ENCODE measurements at places on chromosomes 4 and X.

DNA sequence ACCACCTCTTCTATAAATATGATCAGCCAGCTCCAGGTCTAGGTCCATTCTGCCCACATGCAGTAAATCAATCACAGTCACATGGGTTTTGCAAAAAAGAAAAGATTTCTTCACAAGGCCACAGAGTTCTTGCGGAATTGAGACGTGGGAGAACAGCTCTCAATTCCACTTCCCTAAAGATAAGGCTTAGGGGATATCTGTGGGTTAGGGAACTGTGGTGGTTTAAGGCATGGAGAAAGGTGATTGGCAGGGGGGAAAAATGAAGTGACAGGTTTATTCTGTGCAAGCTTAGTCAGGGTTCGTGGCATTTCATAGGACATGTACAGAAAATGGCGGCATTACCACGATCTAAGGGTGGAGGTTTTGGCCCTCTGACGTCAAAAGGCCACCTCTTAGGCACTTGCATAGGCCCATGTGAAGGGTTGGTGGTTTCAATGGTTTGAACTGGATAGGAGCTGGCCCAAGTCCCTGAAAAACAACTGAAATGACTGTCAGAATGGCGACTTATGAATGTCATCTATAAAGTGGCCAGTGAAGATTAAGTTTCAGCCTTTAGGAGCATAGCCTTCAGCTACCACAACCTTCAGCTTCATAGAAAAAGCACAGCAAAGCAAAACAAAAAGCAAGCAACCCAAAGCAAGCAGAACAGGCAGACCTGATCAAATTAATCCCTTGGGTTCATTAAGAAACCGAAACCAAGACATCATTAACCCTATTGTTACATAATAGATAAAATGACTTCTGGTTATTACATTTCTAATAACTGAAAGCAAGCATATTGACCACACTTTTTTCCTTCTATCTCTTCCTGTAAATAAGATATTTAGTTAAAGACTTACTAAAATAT, 289.8 kb upstream of the SFRP2 start:
- DNase-seq: no peak

DNA sequence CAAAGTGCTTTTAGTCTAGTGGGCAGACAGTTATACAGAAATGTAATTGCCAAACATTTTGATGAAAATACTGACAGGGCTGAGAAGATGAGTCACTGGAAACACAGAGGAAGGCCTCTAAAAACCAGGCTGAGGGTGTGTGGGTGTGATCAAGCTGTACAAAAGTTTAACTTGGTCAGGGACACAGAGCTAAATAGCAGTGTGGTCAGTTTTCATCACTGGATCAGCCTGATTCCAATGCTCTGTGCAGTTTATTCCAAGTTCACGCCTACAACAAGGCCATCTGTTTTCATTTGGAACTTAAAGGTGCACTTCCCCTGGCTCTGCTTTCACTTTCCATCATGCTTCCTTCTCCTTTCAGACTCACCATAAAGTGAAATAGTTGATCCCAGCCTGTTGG, 10.6 kb downstream of the CENPVL3 start:
- no peak for DNase-seq

DNA sequence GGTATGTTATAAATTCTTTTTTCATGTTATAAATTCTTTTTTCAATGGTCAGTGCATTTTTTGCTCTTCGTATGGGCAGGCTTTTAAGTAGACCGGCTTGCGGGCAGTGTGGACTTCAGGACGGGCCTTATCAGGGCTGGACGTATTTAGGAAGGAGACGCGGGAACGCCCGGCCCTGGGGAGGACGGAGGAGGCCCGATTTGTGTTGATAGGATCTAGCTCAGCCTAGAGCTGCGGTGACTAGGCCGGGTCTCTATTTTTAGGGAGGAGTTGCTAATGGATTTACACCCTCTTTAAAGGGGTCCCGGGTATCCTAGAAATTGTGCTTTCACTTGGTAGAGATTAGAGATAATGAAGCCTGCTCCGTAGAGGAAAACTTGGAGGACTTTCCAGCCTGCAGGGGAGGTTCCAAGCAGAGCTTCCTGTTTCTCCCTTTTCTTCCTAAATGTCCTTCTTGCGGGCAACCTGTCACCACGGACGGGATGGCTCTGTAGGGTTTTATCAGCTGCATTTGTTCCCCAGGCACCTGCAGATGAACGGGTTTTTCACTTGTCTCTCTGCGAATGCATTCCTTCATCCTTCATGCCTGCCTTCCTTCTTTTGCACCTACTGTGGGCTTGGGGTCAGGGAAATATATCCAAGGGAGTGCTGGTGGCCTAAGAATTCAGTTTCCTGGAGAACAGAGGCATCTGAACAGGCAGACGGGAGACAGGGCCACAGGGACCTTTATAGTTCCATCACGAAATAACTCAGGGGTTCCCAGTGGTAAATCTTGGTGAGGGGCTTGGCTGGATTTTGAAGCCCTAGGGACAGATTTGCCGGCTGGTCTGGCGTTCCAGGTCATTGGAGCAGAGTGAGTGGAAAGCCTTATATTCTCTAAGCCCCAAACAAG, 1.4 kb downstream of the CD99 start:
- DNase-seq: no peak

- DNase-seq: no peak
Measured at GRCh38 chr4:147960971-147961370, 229.1 kb downstream of the ARHGAP10 start.

GRCh38 chr4:173074501-173074946, 94.1 kb upstream of the GALNT7 start:
- DNase-seq: peak; percentile 2

- DNase-seq: no peak
Measured at GRCh38 chrX:9542761-9543111, 77.9 kb downstream of the TBL1X start.

Data from activated CD4-positive, alpha-beta T cell treated with anti-CD3 and anti-CD28 coated beads, Interleukin-2, amount 50 U/mL, for 16 hours (primary cell).